ENCODE measurements at places on chromosomes 6 and 20. TPM values are rescaled to one million over a fixed set of nuclear protein-coding genes. Genes with fewer than 3 reads are reported as not detected.

DNA sequence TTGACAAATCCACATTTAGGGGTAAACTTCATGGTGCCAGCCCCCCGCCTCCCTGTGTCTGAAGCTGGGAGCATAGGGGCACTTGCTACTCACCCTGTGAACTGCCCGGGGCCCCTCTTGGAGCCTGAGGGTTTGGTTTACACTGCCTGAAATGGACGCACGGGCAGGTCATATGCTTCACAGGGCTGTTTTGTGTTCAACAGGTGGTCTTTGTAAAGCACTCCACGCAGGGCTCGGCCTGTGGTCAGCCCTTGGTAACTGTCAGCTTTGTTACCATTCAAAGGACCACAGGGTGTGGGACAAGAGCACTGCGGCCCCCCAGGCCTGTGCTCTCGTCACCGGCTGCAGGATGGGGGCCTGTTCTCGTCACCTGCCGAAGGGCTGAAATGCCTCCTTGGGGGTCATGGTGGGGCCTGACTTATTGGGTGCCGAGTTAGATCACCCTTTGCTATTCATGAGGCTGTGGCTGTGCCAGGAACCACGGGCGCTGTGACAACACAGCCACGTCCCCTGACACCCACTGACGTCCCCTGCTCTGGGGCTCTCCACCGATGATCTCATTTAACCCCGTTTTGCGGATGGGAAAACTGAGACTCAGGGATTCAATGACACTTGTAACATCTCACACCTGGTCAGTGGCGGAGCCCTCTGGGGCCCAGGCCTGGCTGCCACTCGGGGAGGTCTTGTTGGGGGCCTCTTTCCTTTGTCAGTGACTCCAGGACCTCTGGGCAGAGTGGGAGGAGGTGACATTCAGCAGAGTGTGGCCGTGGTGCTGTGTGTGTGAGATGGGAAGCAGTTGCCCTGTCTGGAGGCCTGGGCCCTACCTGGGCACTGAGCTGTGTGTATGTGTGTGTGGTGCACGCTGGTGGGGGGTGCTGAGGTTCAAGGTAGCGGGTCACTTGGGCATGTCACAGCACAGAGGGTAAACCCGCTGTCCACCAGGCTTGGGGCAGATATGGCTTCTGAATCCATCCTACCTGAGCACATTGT, 24.9 kb downstream of the ZBP1 start:
- no peak for DNase-seq

GRCh38 chr6:166774292-166774691, 147.2 kb upstream of the RPS6KA2 start:
- DNase-seq: peak; percentile 50

GRCh38 chr20:650954-651353, 2.0 kb downstream of the SRXN1 start:
- DNase-seq: no peak

GRCh38 chr6:42028234-42029061, 21.9 kb upstream of the TAF8 start:
- DNase-seq: no peak

DNA sequence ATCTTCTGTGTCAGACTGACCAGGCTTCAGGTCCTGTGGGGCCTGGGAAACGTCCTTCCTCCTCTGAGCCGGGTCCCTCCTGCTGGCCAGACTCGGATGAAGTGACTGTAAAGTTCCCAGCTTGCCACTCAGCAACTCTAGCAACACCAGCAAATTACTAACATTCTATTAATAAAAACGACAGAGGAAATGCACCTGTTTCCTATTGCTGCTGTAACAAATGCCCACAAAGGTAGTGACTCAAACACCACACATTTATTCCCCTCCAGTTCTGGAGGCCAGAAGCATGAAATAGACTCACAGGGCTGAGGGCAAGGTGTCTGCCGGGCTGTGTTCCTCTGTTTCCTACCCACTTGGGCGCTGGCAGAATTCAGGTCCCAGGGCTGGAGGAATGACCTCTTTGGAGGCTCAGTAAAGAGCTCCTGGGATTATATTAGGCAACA, 48.8 kb downstream of the CTCFL start:
- no peak for DNase-seq

GRCh38 chr20:21234806-21235483, 68.2 kb upstream of the XRN2 start:
- DNase-seq: no peak

GRCh38 chr20:48180024-48180423, 394.7 kb upstream of the SULF2 start:
- DNase-seq: no peak

DNA sequence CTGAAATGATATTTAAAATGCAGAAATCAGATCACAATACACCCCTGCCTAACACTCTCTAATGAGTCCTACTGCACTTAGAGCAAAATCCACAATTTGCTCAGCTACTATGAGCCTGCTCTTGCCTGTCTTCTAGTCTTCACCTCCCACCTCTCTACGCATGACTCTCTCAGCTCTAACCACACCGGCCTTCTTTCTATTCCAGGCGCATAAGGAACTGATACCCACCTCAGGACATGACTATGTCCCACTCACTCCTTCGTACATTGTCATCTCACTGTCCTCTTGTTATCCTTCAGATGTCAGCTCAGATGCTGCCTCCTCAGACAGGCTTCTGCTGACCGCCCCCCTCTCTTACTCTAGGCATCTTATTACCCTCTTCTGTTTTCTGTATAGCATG, 201.0 kb upstream of the FLRT3 start:
- DNase-seq: no peak

The SPTLC3 gene
- 62.5 TPM for total RNA-seq

DNA sequence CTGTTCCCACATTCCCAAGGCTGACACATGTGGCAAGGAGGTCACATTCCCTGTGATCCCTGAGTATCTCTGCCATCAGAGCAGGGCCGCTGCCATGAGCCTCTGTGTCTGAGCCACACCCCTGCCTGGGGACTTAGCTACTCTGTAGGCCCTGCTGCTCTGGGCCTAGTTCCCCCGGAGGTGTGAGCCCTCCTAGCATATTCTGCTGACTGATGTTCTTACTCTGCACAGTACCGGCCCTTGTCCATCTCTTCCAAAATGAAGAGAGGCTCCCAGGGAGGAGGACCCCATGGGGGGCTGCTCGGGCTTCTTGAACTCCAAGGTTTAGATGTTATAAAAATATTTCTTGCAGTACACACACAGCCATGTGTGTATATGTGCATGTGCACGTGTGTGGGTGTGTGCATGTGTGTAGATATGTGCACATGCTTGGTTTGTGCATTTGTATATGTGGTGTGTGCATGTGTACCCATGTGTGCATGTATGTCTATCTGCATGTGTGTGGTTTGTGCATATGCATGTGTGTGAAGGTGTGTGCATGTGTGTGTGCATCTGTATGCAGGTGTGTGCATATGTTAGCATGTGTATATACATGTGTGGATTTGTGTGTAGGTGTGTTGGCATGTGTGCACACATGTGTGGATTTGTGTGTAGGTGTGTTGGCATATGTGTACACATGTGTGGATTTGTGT, 101.2 kb downstream of the ERMARD start:
- peak; percentile 8 for DNase-seq

DNA sequence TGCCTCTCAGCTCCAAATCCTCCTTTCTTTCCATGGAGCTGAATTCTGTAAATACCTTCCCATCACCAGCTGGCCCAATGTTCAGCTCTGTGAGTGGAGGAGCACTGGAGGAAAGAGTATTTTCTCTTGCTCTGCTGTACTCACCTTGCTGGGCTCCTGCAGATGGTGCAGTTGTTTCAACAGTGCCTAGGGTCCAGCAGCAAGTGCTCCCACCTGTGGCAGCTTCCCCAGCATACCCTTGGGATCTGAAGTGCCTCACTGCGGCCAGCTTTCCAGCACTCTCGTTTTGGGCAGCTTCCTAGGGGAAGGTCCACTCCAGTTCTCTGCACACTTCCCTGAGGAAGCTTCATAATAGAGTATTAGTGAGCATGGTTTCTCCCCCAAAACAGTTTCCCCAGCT, 170.9 kb downstream of the ARHGAP18 start:
- no peak for DNase-seq

All from lower leg skin (tissue), 4 donors.